ENCODE measurements at places on chromosomes 6 and 20.

GRCh38 chr6:45432977-45433376, 55.2 kb upstream of the SUPT3H start:
- no peak for DNase-seq

- DNase-seq = no peak
These were observed 452.1 kb downstream of the GRIK2 start for GRCh38 chr6:101845621-101846020.

- DNase-seq = no peak
These were observed 18.5 kb downstream of the RNF144B start for GRCh38 chr6:18405477-18406293.

DNA sequence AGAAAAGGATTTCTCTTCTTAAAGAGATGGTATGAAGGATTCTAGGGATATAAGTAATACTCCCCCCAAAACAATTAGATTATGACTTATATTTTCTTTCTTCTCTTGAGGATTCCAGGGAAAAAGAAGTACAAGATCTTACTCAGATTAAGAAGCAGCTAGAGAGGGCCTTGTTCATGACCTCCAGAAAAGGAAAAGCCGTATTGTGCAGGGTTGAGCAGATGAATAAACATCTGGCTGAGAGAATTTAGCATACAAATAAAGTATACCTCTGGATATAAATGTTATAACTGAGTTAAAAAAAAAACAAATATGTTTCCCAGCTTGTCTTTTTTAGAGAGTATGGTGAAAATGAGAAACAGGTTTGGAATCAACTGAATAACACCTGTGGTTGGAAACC, 11.3 kb downstream of the MYO6 start:
- DNase-seq = no peak

DNA sequence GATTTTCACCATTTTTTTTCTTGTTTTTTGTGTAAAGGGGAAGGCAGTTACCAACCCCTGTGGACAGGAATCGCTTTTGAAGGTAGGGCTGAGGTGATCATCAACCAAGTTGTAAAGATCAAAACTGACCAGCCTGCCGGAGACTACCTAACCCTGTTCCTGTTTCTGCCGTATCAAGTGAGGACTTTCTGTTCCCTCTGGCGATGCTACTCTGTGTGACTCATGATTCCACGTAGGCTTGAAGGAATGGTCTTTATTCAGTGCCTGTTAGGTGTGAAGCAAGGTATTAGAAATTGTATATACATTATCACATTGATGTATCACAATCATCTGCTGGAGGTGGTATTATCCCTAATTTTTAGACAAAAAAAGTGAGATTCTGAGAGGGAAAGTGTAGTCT, 161.3 kb downstream of the SOX4 start:
- DNase-seq = no peak

- no peak for DNase-seq
These were observed 236.0 kb downstream of the ADGRG6 start for GRCh38 chr6:142537612-142538478.

DNA sequence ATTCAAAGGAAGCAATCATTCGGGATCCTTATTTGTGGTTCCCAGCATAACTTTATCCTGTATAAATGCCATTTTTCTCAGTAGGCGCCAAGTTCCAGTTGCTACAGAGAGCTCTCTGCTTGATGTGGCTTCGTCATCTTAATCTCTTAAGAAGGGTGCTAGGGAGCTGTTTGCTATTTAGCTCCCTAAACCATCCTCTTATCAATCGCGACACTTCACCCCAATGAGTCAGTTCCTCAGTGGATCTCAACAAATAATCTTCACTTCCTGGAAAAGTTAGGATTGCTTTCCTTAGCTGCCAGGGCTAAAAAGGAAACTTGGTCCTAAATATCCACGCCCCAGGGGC, 1.3 kb upstream of the NKAIN2 start:
- no peak for DNase-seq

DNA sequence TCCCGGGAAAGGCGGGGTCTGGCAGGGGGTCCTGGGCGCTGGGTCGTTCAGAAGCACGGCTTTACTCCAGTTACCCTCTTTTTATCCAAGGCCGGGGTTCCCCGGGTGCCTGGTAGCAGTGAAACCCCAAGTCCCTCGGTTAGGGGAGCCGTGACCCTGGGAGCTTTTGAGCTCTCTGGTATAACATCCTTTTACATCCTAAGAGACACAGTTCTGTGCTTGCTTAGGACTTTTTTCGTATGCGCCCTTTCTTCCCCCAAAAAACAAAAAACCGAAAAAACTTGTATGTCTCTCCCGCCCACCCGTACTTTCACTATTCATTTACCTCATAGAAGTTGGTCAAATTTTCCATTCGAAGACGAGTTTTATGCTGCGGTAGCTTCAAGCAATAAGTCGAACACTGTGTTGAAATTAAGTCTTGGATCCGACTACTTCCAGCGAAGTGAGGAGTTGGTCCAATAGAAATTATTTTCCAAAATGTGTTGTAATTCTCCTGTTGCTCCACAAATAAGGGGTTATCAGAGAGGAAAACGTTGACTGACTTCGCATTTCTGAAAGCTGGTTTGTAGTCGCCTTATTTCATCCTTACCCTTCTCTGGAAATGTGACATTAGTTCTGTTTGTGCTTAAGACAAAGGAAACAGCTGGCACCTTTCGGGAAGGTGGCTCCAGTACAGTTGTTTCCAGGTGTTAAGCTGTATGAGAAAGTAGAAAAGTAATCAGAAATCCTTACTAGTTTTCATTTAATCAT, 816 bp upstream of the MAN1A1 start:
- DNase-seq = peak; percentile 21

GRCh38 chr6:7720346-7720745, 5.6 kb upstream of the BMP6 start:
- no peak for DNase-seq

DNA sequence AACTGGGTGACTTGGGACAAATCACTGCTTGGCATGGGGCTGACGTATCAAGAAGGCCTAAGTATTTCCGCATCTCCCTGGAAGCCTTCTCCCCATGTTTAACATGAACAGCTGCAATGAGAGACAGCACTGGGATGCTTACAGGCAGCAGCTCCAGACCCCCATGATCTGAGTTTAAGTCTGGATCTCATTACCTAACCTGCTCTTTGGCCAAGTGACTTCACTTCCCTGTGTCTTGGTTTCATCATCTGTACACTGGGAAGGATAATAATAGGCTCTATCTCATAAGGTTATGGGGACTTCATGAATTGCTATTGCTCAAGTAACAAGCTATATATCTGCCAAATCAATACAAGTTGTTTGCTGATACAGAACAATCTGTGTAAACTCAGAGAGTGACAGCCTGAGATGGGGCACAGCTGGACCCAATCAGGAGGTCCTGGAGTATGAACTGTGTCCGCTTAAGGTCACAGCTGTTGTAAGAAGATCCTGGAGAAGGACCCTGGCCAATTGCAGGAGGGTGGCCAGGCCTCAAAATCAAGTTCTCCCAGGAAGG, 56.0 kb downstream of the TGM2 start:
- DNase-seq = no peak

- DNase-seq = no peak
These were observed 72.5 kb downstream of the MAN1A1 start for GRCh38 chr6:119277052-119277451.

- peak; percentile 32 for DNase-seq
These were observed 107.8 kb upstream of the RNF217 start for GRCh38 chr6:124854338-124854922.

DNA sequence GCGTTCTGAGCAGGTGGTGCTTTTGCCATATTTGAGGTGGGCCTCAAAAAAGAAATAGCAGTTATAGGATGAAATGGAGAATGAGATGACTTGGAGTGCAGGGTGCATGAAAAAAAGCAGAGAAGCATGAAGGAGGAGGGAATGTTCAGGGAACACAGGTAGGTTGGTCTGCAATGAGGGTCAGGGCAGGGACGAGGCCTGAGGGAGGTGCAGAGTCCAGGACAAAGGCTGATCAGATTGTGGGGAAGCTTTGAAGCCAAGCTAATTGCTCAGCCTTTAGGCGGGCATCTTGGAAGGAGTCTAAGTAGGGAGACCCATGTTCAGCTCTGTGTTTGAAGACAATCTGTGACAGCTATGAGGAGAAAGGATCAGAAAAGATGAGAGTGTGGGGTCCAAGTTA, 12.0 kb downstream of the TRAM2 start:
- no peak for DNase-seq
